Calu3 (cell line): ENCODE measurements at places on chromosomes 6 and 20.

DNA sequence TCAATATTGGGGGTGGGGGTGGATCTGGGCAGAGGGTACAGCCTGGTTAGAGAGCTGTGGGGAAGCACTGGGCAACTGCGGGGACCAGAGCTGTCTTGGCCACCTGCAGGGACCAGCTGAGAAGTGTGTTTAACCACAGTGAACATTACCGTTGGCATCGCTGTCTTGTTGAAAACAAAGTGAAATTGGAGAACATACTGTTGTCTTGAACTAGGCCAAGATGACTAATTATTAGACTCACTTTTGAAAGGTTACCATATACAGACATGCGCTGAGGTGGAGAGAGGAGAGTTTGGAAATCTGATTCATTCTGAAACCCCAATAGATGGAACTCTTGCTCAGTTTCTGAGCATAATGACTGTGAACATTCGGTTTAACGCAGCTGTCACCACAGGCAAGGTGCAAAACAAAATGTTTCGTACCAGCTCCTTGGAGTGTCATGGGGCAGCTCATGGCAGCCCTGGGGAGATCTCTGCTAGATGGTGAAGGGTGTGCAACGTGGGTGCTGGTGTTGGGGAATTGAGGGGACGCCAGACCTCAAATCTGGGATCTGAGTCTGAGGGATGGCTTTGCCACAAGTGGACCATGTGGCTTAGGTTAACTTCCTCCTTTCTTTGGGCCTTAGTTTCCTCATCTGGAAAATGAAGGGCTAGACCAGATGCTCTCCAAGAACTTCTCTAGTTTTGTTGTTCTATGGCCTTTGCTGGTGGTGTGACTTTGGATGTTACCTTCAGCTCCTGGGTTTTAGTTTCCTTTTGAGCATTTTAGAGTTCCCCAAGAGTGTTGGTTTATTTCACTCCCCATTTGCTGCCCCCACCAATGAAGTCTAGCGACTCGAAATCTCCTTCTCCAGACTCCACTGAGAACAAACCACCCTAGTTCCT is 24.6 kb upstream of the GTSF1L start:
- H3K4me3 ChIP-seq, result no peak overlapping the region
- H3K27me3 ChIP-seq, result peaks cover 72% of the 10 kb centered on the region
- no peak overlapping the region for H3K27ac ChIP-seq
- DNase-seq, result no peak
- no peaks in the 10 kb centered on the region for H3K36me3 ChIP-seq

DNA sequence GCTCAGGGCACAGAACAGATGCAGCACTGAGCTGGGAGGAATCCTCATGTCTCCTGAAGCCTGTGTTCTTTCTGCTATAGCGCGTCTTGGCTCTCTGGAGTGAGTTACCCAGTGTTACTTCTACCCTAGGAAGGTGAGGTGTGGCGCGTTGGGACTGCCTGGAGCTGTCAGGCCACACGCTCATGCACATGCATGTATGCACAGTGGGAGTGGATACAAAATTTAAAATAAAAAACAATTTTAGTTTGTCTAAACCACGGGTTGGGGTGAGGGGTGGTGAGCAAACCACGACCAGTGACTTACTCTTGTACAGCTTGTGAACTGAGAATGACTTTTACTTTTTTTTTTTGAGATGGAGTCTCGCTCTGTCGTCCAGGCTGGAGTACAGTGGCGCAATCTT is 298.6 kb upstream of the SUPT3H start:
- H3K4me1 ChIP-seq, result peaks cover 11% of the 10 kb centered on the region
- no peaks in the 10 kb centered on the region for H3K27me3 ChIP-seq
- H3K27ac ChIP-seq, result no peak overlapping the region
- DNase-seq, result no peak
- H3K4me3 ChIP-seq, result no peak overlapping the region

- peaks cover 14% of the 10 kb centered on the region for H3K27me3 ChIP-seq
- no peak for DNase-seq
- no peaks in the 10 kb centered on the region for H3K4me1 ChIP-seq
- H3K27ac ChIP-seq, result no peak overlapping the region
- H3K4me3 ChIP-seq, result no peak overlapping the region
Observed at GRCh38 chr6:85252085-85252484, 197.8 kb upstream of the NT5E start.

GRCh38 chr6:41392246-41392645 is 56.8 kb downstream of the NCR2 start:
- no peak for DNase-seq
- H3K36me3 ChIP-seq, result no peaks in the 10 kb centered on the region
- H3K4me3 ChIP-seq, result no peak overlapping the region
- peaks cover 46% of the 10 kb centered on the region for H3K27me3 ChIP-seq
- H3K27ac ChIP-seq, result no peak overlapping the region

DNA sequence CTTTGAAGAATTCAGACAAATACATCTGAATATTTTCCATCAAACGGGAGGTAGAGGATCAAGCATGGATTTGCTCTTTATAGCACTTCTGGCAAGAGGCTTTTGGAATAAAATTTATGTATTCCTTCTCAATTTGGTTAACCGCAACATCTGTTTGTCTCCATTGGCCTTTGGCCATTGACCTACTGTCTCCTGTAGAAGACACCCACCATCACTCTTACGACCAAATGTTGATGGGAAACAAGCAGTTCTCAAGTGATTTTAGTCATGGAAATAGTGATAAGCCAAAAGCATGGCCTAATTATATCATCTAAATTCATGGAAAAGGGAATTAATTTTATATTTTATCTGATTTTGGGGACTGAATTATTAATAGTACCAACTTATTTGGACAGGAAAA is 591.9 kb downstream of the CD109 start:
- no peak for DNase-seq
- H3K27me3 ChIP-seq, result no peaks in the 10 kb centered on the region
- H3K27ac ChIP-seq, result no peak overlapping the region
- peaks cover 17% of the 10 kb centered on the region for H3K4me1 ChIP-seq
- H3K4me3 ChIP-seq, result no peak overlapping the region

- H3K4me1 ChIP-seq, result no peaks in the 10 kb centered on the region
- no peak overlapping the region for H3K4me3 ChIP-seq
- H3K27ac ChIP-seq, result no peak overlapping the region
- no peaks in the 10 kb centered on the region for H3K36me3 ChIP-seq
- DNase-seq, result no peak
- H3K27me3 ChIP-seq, result peaks cover 13% of the 10 kb centered on the region
Observed at GRCh38 chr6:39617520-39617919, 107.7 kb downstream of the KIF6 start.

DNA sequence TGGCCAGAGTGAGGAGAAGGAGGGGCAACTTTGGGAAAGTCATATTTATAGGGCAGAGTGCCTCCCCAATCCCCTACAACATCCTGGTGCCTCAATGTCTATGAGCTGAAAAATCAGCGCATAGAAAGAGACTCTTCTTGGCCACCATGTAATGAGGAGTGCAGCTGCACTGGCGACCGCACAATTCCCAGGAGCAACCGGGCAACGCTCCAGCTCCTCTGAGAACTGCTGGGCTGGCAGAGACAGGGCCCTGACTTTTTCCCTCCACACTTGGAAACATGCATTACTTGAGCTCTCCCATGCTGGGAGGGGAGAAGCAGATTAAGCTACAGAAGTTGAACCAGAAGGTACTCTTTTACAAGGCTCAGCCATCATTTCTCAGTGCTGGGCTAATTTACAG is 31.4 kb upstream of the MARCKS start:
- DNase-seq, result no peak
- H3K27me3 ChIP-seq, result no peaks in the 10 kb centered on the region
- no peak overlapping the region for H3K27ac ChIP-seq
- H3K4me1 ChIP-seq, result peaks cover 9% of the 10 kb centered on the region
- no peaks in the 10 kb centered on the region for H3K36me3 ChIP-seq
- H3K4me3 ChIP-seq, result no peak overlapping the region

- no peak for DNase-seq
- H3K36me3 ChIP-seq, result no peaks in the 10 kb centered on the region
- H3K4me3 ChIP-seq, result no peak overlapping the region
Observed at GRCh38 chr20:24754691-24755090, 194.4 kb upstream of the CST7 start.

GRCh38 chr6:103858003-103858402 is 1001.7 kb downstream of the HACE1 start:
- no peaks in the 10 kb centered on the region for H3K36me3 ChIP-seq
- no peaks in the 10 kb centered on the region for H3K4me1 ChIP-seq
- DNase-seq, result no peak

GRCh38 chr6:151005896-151006632 is 140.6 kb downstream of the MTHFD1L start:
- no peak overlapping the region for H3K27ac ChIP-seq
- no peak for DNase-seq
- H3K4me3 ChIP-seq, result no peak overlapping the region
- H3K4me1 ChIP-seq, result peaks cover 18% of the 10 kb centered on the region
